ENCODE measurements at places on chromosomes 7 and 10.
A peak's percentile ranks its signal among the peaks of the same experiment; 100 is the strongest.

DNA sequence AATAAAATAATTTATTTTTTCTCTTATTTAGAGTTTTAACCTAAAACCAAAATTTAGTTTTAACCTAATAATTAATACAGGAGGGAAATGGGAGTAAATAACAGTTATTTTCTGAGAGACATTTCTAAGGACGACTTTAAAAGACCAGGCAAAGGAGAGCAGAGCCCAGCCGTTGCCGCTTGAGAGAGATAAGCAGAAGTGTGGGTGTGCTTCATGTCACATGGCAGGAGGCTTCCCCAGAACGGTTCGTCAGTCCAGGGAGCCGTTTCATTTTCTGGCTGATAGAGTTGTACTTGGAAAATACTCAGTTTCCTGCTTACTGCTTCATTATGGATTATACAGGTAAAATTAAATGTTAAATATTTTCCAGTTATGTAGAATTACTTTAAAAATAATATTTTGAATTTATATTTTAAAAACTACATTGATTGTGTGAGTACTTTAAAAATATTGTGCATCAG, 61.4 kb downstream of the ST7 start:
- DNase-seq, result peak; percentile 81

DNA sequence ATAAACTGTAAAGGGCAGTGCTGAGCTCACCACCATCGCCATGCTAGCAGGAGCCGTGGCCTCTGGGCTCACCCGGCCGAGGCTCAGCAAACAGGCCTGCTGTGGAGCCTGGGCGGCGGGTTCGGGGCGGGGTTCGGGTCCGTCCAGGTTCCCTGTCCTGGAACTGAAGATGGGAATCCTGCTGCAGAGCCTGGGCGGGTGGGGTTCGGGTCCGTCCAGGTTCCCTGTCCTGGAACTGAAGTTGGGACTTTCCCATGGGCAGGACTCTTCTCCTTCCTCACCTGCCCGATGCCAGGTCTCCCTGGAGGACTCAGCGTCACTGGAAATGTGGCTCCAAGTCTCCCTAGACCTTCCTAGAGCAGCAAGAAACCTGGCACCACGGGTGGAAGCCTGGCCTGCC, 36.6 kb downstream of the EN2 start:
- DNase-seq, result no peak

DNA sequence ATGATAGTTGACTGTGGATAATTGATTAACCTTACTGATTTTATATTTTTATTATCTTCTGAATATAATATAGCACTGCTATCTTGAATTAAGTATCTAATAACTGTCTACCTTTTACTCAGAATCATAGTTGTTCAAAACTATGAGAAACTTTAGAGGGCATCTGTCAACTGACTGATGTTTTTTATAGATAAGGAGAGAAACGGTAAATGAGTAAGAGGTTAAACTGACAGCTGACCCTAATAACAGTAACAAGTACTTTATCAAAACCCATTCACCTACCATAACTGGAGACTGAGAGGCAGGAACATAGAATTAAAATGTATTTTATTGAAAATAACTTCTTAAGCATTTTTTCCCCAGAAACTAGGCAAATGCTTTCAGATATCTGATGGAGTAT, 62.2 kb downstream of the CYP51A1 start:
- DNase-seq, result no peak

- no peak for DNase-seq
Observed at GRCh38 chr10:63829020-63829419, 307.8 kb downstream of the REEP3 start.

GRCh38 chr7:144817001-144817400, 18.9 kb downstream of the TPK1 start:
- DNase-seq, result no peak

DNA sequence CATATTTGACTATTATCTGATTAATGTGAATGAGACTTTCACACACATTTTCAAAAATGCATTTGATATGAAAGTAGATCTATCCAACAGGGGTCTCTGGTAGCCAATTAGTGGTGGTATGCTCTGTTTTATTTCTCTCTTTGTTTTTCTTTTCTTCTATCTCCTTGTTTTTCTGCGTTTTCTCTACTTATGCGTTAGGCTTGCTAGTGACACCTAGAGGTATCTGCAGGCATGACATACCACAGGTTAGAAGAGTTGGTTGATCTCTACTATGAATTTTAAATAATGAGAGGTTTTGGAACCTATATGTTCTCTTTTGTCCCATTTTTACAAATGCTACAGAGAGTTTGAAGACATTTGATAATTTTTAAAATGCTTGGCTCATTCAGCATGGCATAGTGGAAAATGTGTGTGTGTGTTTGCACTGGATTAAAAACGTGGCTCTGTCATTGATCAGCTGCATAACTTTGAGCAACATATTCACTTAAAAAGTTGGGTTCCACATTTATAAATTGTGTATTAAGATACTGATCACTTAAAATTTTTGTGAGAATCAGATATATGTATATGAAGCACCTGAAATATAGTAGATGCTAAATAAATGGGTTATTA, 28.1 kb upstream of the PLXDC2 start:
- peak; percentile 72 for DNase-seq

GRCh38 chr10:102764470-102765161, 20.9 kb downstream of the WBP1L start:
- no peak for DNase-seq

DNA sequence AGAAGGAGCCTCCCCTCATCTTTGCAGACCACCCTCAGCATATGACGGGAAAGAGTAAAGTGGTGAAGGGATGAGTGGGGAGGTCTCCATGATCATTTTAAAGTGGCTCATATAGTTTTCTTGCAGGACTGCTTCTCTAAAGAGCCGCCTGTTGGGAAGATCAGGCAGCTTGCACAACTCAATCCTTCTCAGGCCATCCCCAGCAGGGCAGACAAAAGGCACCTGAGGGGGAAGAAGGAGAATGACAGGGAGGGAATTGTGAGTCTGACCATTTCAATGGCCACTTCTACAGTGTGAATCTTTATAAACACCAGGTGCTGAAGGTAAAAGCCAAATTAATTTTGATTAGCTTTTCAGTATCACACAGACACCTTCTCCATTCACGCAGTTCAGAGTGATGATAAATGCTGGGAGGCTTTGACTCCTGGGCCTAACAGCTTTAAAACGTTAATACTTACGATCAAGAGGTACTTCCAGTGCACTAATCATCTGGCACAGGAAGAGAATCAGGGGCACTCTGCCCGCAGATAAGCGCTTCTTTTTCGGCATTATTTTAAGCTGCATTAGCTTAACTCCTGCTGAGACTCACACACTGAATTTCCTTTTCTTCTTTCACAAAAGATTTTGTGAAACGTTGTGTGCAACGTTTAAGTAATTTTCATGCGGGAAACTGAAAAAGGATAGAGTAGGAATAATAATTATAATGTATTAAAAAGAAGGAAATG, 109.5 kb upstream of the LAMB4 start:
- no peak for DNase-seq

DNA sequence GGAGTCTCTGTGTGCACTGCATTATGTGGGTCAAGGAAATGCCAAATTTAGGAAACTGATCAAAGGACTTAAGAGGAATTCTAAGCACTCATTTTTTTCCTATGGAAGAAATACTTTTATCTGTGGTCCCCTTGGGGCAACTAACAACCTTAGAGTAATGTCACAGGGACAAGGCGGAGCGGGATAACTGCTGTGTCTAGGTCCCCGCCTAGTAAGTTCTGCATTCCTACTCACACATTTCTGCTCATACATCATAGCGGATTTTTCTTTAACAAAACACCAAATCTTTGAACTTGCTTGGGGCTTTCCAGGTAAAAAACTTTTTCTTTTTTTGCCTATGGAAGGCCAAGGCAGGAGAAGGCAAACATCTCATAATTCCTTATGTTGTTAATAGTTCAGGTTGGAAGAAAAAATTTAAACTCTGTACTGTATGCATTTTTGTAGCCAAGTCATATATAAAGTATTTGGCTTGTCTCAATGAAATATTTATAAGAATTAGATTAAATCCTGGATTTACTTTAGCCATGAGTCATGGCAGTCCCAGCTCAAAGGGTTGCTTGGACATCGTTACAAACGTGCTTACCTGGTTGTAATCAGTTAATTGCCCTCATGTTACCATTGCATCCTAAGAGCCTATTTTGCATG, 285.0 kb downstream of the PHTF2 start:
- no peak for DNase-seq

DNA sequence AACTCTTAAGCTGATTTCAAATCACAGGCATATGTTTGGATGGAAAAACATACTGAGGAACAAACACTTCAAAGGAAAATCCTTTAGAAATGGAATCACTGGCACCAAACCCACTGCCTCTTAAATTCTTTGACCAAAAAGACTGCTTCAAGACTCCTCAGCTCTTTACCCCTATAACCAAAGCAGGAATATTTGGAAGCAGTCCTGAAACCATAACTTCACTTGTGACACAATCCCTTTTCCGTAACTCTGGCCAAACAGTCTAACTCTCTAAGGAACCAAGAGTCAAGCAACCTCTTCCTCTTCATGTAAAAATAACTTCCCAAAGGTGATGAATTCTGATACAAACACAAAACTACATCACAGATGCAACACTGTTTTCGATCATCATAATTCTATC, 104.3 kb downstream of the MTERF1 start:
- no peak for DNase-seq

GRCh38 chr7:92873776-92874175, 37.4 kb upstream of the CDK6 start:
- DNase-seq, result no peak

GRCh38 chr10:56596257-56596656, 235.2 kb upstream of the ZWINT start:
- DNase-seq, result no peak

DNA sequence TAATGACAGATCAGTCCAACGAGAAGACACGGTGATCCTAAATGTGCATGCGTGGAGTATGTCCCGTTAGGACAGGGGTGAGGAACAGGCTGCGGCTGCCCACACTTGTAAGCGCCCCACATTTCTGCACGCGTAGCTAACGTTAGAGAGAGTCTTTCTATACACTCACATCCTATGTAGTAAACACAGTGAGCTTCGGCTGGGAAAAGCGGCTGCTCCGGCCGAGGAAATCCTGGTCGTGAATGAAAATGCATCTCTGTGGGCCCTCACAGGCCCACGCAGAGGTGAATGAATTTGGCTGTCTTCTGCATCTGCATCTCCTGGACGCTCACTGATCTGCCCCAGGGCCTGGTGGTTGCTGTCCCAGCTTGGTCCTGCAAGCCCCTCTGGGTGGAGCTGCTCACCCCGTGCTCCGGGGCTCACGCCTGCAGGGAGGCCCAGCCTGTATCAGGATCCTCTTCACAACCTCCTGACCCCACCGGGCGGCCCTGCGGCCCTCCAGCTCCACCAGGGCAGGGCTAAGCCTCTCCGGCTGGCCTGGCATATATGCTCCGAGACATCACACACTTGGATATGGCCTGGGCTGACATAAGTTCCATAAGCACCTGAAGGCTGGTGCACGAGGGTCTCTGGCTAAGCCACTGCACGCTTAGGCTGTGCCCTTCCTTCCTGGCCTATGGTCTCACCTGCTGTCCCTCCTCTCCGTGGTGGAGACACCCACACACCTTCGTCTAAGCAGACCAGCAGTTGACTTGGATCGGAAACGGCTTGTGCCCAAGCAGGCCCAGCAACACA, 117.9 kb upstream of the DIP2C start:
- no peak for DNase-seq

DNA sequence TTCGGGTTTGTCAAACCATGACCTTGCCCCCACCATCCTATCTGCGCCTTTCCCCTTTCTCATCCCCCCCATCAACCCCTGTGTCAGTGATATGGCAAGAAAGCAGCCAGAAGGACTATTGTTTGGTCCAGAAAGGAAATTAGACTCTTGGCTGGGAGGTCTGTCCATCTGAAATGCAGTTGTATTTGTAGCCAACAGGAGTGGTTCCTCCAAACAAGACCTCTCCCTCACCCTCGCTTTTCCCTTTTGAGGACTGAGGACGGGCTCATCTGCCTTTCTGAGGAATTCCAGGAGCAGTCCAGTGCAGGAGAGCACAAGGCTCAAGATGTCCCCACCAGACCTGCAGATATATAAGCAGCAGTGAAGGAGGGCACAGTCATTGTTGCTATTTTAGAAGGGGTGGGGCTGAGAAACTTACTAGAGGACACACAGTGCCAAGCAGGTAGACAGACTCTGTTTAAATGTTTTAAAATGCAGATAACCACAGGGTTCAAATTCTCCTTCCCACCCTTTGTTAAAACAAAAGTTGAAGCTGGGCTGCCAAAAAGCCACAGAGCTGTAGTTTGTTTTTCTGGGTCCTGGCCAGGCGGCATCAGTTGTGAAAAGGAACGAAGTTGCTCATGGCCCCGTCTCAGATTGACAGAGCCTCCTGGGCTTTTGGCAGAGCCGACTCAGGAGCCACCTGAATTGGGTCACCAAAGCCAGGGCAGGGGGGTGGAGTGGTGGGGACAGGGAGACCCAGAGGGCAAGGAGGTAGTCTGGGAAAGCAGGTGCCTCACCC, 37.3 kb downstream of the CYP17A1 start:
- DNase-seq, result no peak

DNA sequence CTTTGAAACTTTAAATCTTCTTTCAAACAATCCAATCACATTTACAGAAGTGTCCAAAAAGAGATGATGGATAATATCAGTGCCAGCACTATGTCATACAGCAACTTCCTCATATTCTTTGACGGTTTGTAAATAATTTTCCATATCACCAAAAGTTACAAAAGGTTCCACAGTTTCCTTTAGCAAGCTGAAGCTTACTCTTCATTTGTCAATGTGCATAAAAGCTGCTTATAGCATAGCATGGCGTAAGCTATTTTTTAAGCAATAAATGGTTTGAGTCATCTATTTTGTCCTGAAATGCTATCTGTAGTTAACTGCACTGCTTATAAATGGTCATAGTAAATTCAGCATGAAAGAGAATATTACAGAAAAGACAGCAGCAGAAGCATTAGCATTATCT, 95.1 kb downstream of the ETV1 start:
- no peak for DNase-seq

GRCh38 chr10:99610221-99610620, 10.0 kb downstream of the SLC25A28 start:
- no peak for DNase-seq

DNA sequence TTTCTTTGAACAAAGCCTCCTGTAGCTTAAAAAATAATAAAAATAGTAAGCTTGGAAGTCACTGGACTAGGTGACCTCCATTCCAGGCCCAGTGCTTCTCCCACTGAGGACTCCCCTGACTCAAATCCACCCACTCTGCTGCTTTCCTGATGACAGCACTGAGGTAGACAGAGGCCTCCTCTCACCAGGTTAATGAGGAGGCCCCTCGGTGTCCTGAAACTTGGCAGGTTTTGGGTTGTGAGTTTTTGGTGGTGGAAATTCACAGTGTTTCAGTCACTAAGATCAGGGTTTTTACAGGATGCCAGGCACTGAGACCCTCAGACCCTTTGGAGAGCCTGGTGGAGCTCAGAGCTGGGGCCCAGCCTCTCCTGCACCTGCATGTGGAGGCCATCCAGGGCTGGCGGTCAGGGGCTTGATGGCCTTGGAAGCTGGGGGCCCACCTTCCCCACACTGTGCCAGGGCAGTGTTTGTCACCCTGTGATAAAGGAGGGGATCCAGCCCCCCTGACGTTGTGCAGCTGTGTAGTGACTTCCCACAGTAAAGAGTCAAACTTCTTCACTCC, 19.1 kb downstream of the TSPAN14 start:
- no peak for DNase-seq
